Natural killer cell (primary cell): ENCODE measurements at places on chromosomes 1 and 21. TPM values are rescaled to one million over a fixed set of nuclear protein-coding genes. Genes with fewer than 3 reads are reported as not detected.

- DNase-seq = no peak
Measured at GRCh38 chr1:87950369-87950768, 621.7 kb downstream of the LMO4 start.

- DNase-seq = no peak
Measured at GRCh38 chr1:231347961-231348360, 9.9 kb downstream of the SPRTN start.

- DNase-seq = peak; percentile 39
Measured at GRCh38 chr1:161728376-161729226, 7.3 kb downstream of the FCRLB start.

DNA sequence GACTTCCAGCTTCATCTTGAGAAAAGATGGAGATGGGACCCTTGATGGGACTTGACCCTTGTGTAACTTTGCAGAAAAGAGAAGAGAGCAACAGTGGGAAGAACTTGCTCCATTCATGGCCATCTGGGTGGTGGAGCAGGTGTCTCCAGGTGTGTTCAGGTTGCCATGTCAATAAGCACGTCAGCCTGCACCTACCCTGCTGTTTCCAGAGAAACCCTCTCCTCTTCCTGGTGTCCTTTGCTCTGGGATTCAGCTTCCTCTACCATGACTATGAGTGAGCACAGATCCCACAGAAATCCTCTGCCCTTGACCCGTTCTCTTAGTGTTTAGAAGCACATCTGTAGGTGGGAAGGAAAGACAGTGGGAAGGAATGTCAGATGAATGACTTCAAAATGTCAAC is 21.8 kb upstream of the OTUD3 start:
- DNase-seq = no peak

DNA sequence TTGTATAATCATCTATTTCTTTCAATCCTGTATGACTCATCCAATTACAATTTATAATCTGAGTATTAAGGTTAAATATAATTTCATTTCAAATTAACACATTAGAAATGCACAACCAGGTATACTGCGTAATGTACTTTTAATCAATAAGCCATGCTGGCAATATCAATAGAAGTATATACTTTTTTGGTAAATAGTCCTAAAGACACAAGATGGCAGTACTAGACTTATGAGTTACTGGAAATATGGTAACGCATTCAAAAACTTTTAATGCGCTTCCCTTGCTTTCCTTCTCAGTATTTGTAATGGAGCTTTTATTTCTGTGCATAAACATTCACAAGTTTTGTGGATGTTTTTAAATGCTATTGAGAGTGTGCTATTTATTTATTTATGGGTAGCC is 1162.0 kb upstream of the TMPRSS15 start:
- DNase-seq = no peak

The KCNJ9 gene
- total RNA-seq = not detected

The USP48 gene
- 90.5 TPM for total RNA-seq

The LCE2C gene
- total RNA-seq = not detected

The CFHR1 gene
- total RNA-seq = not detected
